ENCODE measurements at places on chromosomes 13 and 19.

- peak; percentile 41 for DNase-seq
These were observed 138.2 kb downstream of the CRYL1 start for GRCh38 chr13:20387441-20387971.

DNA sequence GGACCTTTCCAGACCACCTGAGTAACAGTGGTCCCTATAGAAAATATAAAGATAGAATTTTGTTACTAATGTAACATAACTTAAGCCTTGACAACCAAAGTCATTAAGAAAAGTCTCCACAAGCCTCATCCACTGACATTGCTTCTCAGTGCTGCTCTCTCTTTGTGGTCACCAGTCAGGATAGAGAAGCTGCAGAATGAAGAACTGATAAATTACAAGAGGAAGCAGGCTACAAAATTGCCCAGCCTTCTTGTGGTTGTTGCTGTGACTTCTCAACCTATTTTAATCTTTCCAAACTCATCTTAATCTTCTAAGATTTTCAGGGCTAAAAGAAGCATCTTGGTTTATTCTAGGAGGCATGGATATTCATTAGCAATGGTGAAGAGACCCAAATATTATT lies 343.8 kb downstream of the MZT1 start:
- DNase-seq: no peak

GRCh38 chr13:75458696-75459422 lies 23.1 kb downstream of the TBC1D4 start:
- DNase-seq: no peak

GRCh38 chr19:6828306-6828697 lies 55.8 kb downstream of the VAV1 start:
- no peak for DNase-seq

- no peak for DNase-seq
These were observed 221.5 kb upstream of the TSHZ3 start for GRCh38 chr19:31570718-31571117.

- DNase-seq: no peak
These were observed 1338.8 kb upstream of the MIR17HG start for GRCh38 chr13:90008707-90009149.

All from fibroblast of mammary gland (primary cell).